Calu3 (cell line): ENCODE measurements at places on chromosomes 1 and 21.

GRCh38 chr21:42073145-42074099, 2.3 kb downstream of the UMODL1 start:
- no peak for DNase-seq

GRCh38 chr1:97157991-97158390, 436.4 kb downstream of the PTBP2 start:
- DNase-seq, result no peak

- no peak for DNase-seq
These were observed 235.3 kb downstream of the DYRK1A start for GRCh38 chr21:37601915-37602314.

GRCh38 chr1:91022518-91022929, 689 bp upstream of the ZNF644 start:
- DNase-seq, result no peak

DNA sequence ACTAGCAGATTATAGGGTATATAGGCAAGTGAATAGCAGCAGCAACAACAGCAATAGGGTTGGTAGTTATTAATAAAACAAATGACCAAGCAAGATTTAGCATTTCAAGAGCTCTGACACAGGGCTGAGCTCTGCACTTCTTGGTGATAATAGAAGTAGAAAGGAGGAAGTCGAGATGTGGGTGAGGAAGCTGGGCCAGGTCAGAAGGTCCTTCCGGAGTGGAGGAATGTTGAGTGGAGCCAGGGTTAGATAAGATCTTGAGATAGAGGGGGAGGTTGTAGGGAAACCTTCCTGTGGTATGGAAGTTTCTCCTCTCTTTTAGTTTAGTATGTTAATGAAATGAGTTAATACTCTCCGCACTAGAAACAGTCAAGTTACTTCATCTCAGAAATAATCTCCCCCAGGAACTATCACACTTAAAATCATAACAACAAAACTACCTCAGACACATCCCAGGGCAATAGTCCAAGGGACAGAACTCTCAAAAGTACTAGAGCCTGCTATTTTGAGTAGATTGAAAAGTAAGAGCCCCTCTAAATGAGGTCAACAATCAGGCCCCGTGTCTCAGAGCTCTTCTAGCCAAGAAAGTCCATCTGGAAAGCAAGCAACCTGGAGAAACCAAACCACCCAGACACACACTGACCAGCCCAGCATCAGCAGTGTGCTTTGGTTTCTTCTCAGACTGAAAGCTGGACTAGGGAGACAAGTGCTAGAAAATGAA, 45.4 kb upstream of the ATP1B1 start:
- no peak for DNase-seq
